ENCODE measurements at places on chromosomes 16 and 17.

DNA sequence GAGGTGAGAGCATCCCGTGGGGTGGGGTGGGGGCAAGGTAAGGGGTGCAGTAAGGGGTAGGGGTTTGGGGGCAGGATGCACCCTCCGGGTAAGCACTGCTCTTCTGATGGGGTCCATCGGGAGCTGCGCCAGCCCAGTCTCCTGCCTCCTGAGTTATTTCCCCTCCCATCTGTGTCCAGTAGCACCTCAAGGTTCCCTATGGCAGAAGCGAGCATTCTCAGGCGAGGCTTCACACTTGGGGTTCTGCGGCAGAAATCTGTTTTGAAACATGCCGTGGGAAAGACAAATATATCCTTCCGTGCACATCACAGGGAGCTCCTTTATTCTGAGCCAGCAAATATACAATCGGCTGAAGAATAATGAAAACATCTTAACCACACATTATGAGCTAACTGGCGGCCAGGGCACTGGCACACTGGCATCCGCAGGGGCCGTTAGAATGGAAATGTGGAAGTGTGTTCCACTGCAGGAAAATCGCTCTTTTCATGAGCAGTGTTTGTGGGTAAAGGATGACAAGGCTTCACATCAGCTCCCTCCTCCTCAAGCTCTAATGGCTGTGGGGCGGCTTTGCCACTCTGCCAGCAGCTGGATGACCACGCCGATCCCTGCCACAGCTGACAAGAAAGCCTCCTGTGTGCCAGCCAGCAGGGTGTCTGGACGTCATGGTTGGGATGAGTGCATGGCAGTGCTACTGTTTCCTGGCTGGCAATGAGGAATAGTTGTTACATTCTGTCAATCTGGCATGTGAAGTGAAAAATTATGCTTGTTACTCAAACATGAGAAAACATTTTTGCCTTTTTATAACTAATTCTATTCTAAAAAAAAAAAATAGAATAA lies 20.0 kb downstream of the MTHFSD start:
- DNase-seq: no peak

GRCh38 chr16:17205279-17206211 lies 265.2 kb downstream of the XYLT1 start:
- no peak for DNase-seq

DNA sequence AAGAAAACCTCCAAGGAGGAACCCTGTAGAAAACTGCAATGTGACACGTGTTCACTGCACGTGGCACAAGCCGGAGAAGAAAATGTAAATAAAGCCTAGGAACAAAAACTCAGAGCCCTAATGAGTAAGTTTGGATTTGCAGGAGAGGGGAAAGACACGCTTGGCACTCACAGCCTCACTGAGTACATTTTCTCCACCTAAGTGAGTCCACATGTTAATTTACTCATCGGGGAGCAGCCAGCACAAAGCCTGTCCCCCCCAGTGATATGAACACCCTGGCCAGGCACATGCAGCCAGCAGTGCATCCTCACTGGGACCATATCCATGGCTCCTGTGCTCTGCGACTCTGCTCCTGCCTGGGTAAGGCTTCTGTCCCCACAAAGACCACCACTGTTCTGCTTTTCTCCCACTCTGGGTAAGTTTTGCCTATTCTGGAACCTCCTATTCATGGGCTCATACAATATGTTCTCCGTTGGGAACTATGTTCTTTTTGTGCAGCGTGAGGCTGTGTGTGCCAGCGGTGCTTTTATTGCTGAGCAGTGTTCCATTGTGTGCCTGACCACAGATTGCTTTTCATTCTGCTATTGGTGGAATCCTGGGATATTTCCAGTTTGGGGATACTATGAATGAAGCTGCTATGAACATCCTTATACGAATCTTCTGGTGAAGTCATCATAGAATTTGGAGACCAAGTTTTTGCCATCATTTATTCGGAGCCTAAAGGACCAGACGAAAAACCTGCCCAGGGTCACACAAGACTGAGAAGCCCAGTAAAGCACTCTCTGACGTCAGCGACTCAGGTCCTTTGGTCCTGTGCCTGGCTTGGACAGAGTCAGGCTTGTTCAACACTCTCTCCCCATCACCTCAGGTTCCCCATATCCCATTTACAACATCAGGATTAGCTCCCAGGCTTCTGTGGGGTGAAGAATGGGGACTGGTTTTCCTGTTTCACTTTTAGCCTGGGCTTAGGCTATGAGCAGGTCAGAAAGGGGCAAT lies 53.3 kb downstream of the RNF112 start:
- no peak for DNase-seq

- DNase-seq: no peak
These were observed 35.2 kb downstream of the SLC7A5 start for GRCh38 chr16:87834005-87834667.

DNA sequence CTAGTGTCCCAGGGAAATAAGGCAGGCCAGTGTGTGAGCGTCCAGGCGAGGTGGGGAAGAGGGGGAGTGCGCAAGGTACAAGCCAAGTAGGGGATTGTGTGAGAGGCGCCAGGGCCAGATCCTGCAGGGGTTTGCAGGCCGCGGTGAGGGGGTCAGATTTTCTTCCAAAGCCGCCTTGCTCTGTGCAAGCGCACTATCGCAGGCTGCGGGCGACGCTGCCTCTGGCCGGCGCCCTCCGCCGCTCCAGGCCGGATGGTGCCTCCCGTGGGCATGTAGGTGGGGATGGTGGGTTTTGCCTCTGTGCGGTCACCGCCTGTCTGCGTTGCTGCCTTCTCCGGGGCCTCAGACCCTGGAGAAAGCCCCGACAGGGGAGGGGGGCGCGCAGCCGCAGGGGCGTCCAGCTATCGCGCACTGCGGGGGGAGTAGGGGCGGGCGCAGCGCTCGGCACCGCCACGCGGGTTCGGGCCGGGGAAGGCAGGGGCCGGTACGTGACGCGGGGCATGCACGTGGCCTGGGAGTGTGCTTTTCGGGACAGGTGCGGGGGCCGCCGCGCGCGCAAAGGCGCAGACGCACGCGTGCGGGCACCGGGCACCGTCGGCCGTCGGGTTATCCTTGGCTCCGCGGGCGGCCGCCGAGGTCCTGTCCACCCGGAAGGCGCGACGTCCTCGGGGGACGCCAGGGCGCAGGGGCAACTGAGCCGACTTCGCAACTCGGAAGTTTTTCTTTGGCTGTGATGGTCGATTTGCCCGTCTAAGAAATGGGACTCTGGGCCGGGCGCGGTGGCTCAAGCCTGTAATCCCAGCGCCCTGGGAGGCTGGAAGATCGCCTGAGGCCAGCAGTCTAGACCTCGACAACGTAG lies 1.1 kb upstream of the HAPSTR1 start:
- no peak for DNase-seq

Measured in GDM1 (cell line).